ENCODE measurements at places on chromosomes 2 and 18.
A peak's percentile ranks its signal among the peaks of the same experiment; 100 is the strongest.

DNA sequence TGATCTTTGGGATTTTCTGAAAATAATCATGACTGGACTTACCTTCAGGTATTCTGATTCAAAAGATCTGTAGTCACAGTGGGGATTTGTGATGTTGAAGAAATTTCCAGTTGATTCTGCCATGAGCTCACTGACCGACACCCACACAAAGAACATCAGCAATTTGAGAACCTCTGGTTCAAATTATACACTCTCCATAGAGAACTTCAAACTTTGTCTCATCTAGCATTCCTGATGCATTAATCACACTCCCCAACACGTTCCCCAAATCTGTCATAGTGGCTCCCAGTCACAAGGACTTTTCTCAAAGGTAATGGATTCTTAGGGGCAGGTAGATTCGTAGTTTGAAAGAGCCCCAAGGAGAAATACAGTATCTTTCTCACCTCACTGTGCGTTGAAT is 584.3 kb downstream of the FBXO15 start:
- DNase-seq = peak; percentile 2

DNA sequence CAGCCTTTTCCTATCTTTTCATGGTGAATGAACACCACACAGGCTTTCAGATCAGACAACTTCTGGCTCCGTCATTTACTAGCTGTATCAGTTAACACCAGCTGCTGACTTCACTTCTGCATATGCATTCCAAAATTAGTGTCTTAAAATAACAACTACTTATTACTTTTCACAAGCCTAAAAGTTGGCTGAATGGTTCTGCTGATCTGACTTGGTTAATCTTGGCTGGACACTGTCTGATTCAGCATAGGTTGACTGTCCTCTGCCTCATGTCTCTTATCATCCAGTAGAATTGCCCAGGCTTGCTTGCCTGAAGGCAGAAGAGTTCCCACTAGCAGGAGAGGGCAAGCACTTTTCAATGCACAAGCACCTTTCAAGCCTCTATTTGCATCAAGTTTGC is 72.7 kb downstream of the MARCHF4 start:
- peak; percentile 33 for DNase-seq

- no peak for DNase-seq
Measured at GRCh38 chr18:37667836-37668235, 102.2 kb upstream of the CELF4 start.

GRCh38 chr2:144376926-144377325 is 143.0 kb downstream of the ZEB2 start:
- no peak for DNase-seq

DNA sequence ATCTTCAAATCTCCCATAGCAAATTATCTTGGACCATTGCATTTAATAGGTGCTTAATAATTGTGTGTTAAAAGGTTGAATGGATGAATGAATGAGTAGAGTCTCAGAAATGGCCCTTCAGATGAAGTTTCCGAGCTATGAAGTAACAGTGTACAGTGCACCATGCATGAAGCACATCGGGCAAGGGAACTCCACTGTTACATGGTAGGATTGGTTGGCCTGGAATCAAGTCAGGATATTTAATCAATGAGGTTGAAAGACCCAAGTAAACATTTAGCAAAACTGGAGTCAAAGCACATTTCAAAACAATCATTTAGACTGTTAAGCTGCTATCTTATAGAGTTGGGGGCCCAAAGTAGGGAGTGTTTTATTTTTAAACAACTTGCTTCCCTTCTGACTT is 80.0 kb downstream of the APOB start:
- DNase-seq = no peak

- DNase-seq = peak; percentile 31
Measured at GRCh38 chr18:55869556-55870501, 281.8 kb upstream of the TCF4 start.

- DNase-seq = peak; percentile 38
Measured at GRCh38 chr18:44909191-44909719, 228.6 kb downstream of the SETBP1 start.
